ENCODE measurements at places on chromosomes 2 and 18.

DNA sequence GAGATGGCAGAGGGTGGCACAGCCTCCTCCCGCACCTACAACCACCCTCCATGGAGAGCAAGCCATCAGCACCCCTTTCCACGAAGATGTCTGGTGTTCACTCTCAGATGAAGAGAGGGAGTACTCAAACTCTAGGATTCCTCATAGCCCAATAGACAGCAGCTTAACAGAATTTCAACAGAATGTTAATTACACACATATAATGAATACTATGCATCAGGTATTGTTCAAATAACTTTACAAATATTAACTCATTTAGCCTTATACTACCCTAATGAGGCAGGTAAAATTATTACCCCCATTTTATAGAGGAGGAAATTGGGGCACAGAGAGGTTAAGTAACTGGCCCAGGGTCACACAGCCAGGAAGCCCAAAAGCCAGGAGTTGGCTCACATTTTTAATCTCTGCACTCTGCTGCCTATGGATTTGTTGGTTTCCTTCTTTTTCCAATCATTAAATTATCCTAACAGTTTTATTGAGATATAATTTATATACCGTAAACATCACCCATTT, 39.0 kb downstream of the HS1BP3 start:
- DNase-seq = no peak

DNA sequence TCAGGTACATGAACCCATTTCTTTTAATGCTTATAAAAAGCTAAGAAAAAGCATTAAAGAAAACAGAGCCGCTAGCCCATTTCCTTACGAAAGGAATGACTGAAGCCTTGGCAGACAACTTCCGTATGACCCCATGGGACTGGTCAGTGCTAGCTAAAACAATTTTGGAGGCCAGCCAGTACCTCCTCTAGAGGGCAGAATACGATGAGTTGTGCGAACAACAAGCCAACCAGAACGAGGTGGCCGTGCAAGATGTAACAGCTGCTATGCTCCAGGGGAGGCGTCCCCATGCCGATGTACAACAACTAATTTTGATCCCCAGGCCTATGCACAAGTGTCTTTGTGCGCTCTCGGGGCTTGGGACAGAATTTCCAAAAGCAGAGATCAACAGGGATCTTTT, 16.7 kb downstream of the MAP3K2 start:
- DNase-seq = no peak

- DNase-seq = no peak
Measured at GRCh38 chr2:73979686-73980085, 5.0 kb upstream of the TET3 start.

GRCh38 chr2:208556983-208557484, 150.4 kb downstream of the PTH2R start:
- DNase-seq = no peak

GRCh38 chr2:237585590-237586221, 4.8 kb downstream of the RAB17 start:
- DNase-seq = no peak

GRCh38 chr2:61268249-61268648, 106.3 kb downstream of the C2orf74 start:
- no peak for DNase-seq

- no peak for DNase-seq
Measured at GRCh38 chr2:47145466-47145865, 9.6 kb downstream of the STPG4 start.

DNA sequence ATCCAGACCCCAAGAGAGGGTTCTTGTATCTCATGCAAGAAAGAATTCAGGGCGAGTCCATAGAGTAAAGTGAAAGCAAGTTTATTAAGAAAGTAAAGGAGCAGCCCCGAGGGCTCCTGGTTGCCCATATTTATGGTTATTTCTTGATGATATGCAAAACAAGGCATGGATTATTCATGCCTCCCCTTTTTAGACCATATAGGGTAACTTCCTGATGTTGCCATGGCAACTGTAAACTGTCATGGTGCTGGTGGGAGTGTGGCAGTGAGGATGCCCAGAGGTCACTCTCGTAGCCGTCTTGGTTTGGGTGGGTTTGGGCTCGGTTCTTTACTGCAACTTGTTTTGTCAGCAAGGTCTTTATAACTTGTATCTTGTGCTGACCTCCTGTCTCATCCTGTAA, 750.2 kb upstream of the FANCL start:
- no peak for DNase-seq

DNA sequence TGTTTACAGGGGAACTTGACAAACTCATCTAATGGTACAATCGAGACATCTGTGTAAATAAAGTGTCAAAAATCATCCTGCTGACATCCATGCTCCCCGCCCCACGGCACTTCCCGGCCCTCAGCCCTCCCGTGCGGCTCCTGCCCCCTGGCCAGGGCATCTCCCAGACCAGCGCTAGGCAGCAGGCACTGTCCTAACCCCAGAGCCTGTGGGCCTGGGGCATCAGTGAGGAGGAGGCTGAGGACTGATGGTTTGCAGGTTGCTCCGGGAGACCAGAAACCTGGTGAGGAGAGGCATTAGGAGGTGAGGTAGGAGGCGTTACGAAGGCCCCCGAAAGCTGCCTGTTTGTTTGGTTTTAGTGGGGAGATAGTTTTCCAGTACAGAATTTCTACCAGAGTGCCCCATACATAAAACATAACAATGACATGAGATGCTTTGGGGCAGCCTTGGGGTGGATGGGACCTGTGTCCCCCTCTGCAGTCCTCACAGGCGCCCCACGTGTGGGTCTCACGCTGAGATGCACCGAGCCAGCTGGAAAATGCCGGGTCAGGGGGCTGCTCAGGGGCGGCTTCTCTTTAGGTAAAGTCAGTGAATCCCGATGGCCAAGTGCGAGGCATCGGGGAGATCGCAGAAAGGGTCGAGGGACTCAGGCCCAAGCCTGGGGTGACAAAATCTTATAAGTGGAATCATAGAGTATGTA, 114.2 kb downstream of the RTP5 start:
- no peak for DNase-seq

- DNase-seq = no peak
Measured at GRCh38 chr2:198324071-198324470, 519.7 kb downstream of the PLCL1 start.

DNA sequence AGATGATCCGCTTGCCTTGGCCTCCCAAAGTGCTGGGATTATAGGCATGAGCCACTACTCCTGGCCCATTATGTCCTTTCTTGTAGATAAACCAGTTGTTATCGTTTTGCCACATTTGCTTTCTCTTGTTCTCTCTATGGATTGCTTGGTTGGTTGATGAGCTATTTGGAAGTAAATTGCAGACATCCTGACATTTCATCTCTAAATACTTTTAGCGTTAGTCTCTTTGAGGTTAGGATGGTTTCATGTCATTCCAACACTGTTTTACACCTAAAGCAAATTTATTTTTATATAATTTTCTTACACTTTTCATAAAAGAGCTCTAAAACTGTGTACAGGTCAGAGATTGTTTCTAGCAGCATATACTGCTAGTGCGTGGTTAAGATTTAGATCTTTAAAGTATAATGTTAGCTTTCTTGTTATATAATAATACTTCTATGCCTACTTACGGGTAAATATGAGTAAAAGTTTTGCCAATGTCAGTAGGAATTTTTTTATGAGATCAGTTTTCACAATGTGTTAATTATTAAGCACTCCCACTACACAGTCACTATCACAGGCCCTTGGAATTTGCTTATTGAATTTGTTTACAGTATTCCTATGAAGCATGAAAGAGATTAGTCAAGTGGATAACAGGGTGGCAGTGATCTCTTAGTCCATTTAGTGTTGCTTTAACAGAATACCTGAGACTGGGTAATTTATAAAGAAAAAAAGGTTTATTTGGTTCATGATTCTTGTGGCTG, 10.3 kb downstream of the POLI start:
- DNase-seq = no peak

GRCh38 chr2:113342650-113343049, 63.9 kb upstream of the PAX8 start:
- DNase-seq = no peak
